ENCODE measurements at places on chromosomes 7 and 10.

GRCh38 chr10:24681572-24682088 lies 42.1 kb downstream of the ARHGAP21 start:
- no peak for DNase-seq

GRCh38 chr7:137942484-137943115 lies 59.3 kb downstream of the CREB3L2 start:
- DNase-seq, result no peak

DNA sequence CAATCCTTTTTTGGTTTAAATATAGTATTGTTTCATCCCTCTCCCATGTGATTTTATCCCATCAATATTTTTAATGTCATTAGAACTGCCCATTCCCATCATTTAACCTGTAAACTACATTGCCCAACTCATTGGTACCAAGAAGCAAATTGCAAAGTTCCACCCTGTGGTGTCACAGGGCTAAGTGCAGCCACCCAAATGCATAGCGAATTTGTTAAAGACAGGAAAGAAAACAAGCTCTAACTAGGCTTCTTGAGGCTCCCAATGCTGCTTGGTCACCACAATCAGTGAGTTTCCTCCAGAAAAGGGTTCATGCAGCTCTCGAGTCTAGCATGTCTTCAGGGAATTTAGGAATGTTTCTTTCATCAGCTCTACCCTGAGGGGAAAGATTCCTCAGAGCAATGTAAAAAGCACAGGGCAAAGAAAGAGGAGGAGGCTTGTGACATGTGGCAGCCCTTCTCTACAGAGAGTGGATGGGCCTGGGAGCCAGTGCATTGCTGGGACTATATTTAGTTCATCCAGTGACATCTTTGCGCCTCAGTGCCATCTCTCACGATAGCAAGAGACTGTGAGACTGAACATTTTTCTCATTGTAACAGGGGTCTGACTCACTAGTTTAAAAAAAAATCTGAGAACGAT lies 58.1 kb downstream of the CAV1 start:
- DNase-seq, result no peak

DNA sequence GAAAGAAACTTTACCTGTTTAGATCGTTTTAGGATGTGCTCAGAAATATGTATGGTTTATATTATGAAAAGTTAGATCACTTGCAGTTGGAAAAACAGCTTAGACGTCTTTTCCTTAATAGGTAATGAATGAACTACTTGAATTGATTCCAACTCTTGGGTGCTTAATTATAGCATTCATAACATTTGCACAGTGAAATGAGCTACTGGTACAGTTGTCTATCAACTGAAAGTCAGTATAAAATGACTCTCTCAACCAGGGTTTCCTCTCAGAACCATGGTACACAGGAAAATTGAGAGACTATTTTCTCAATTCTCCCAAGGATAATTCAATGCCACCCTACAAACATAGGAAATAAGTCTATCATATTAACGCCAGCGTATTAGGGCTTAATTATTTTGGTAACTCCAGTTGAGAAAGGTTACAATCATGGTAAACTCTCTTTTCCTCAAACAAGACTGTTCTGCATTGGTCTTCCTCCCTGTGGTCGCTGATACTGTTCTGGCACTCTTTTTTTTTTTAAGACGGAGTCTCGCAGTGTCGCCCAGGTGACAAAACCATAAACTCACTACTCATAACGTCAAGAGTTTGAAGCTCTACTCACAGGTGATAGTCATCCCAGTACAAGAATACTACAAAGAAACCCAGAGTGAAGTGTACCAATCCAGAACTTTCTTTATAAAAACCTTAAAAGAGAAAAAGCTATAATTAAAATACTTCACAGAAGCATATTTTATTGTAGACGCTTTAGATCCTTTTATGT lies 2.0 kb downstream of the ANLN start:
- no peak for DNase-seq

DNA sequence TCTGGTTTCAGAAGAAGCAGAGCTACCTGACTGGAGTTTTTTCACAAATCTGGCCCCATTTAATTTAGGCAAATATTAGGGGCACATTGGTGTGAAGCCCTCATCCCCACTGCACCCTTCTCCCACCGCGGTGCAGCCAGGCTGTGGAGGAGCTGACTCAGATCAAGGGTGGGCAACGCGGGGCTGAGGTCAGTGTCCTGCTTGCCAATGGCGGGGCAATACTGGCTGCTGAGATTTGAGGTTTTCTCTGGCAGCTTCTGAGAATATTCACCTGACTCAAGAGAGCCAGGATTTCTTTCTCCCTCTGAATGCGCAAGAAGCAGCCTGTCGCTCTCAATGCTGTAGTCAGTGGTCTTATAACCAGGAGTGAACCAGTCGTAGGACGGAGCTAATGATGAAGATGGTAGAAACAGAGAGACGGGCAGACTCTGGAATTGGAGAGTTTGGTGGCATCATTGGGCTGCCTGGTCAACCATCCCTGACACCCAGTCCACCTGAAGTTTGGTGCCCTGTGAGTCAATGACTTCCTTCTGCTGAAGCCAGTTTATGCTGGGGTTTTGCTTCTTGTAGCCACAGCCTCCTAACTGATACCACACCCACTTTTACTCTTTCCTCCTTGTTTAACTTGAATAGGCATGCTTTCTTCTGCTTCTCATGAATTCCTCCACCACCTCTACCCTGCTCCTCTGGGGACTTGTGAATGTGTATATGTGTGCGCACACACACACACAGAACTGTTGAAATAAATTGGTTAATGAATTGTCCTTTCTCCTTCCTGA lies 123.7 kb upstream of the CTBP2 start:
- DNase-seq, result no peak

DNA sequence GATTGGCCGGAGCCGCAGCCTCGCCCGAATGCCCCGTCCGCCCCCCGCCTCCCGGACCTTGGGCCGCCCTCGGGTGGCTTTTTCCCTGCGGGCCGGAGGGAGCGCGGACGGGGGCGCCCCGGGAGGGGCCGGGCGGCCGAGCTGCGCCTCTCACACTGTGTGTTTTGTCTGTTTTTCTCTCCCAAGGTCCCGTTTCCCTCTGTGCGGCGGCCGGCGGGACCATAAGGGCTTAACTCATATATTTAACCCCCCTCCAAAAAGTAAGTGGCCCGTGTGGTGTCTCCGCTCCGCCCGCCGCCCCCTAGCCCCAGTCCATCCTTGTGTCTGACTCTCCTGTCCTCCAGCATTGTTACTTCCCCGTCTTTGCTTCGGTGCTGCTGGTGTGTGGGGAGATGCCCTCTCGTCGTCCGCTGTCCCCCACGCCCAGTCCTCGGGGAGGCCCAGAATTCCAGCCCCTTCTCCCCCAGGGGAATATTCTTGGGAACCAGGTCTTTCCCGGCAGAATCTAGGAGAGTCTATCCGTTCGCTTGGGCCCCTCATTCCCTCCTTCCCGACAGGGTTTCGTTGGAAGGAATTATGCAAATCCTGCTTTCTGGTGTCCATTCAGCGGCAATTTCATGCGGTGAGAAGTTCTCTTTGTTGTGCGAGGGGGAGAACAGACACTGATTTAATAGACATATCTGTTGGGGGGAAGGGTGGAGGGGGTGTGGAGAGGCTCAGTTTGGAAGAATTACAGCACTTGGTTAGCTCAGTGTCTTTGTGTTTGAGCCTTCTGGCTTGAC lies 1.3 kb downstream of the LCOR start:
- DNase-seq, result peak; percentile 66

- no peak for DNase-seq
Measured at GRCh38 chr10:124611738-124612137, 132.4 kb downstream of the FAM53B start.

- DNase-seq, result no peak
Measured at GRCh38 chr10:11789306-11789705, 33.9 kb upstream of the PROSER2 start.

- no peak for DNase-seq
Measured at GRCh38 chr7:48837266-48837665, 87.1 kb upstream of the CDC14C start.

DNA sequence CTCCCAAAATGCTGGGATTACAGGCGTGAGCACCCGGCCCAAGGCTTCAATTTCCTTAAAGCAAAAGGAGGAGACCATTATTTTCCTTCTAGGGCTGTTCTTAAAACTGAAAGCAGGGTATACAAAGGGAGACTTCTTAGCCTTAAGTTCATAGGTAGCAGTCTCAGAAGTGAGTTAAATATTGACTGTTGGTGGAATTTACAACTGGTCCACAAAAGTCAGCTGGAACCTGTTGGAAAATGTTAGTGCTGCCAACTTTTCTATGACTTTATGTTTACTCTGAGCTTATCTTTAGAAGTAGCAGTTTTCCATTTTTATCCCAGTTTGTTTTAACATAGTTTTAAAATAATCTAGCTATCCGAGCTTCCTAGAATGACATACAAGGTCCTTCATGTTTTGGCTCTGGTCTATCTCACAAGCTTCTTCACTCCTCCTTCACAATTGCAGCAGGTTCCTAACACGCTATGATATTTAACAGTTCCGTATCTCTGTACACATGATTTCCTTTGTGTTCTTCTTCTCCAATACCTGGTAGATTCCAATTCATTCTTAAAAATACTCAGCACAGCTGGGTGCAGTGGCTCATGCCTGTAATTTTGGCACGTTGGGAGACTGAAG lies 3.3 kb downstream of the SLC26A3 start:
- DNase-seq, result no peak

DNA sequence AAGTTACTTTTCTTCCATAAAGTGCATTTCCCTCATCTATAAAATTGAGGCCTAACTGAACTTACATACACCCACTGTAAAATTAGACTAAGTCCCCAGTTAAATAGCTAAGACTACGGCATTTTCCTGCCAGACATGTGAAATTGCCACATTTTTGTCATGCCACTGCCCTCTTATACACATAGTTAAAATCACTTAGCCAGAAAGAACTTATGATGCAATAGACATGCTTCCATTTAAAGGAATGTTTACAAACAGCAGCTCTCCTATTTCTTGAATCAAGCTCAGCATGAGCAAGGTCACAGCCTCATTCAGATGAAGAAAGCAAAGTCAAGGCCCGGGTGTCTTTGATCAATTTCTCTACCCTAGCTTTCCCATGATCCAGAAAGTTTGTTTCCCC lies 175.7 kb downstream of the LRRN3 start:
- no peak for DNase-seq

GRCh38 chr7:106692450-106693051 lies 31.6 kb upstream of the CCDC71L start:
- DNase-seq, result no peak

DNA sequence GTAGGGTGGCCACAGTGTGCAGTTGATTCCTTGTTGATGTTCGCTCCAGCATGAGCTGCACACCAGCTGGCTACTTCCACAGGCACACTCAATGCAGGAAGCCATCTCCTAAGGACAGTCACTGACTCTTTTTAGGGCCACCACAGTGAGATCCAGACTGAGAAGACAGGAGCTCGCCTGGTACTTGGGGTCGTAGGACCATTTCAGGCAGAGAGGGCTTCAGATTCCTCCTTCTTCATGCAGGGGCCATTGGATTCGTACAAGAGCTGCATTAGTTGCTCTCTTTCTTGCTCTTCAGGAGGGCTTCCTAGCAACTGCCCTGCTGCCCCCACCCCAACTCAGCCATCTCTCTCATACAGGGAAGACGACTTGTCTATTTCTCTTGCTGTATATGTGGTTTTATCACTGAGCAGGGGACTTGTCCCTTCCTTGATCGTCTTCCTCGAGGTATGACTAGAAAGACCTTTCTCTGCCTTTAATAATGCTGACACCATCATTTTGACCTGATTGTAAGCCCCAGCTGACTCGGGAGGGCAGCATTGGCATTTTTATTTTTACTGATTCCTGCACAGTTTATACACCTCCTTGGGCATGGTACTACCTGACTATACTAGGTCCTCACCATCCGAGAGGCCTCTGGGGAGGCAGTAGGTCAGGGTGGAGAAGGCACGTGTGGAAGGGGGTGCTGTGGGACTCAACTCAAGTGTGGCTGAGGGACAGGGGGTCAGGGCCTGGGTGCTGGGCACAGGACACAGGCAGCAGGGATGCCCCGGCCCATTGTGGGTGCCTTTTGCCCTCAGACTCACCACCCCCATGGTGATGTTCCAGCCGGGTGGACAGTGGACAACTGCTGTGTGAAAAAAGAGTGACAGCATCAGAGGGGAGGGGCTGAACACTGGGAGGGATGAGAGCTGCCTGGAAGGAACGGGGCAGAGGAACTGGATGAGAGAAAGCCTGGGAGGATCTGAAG lies 136.7 kb upstream of the ZNF746 start:
- DNase-seq, result no peak

DNA sequence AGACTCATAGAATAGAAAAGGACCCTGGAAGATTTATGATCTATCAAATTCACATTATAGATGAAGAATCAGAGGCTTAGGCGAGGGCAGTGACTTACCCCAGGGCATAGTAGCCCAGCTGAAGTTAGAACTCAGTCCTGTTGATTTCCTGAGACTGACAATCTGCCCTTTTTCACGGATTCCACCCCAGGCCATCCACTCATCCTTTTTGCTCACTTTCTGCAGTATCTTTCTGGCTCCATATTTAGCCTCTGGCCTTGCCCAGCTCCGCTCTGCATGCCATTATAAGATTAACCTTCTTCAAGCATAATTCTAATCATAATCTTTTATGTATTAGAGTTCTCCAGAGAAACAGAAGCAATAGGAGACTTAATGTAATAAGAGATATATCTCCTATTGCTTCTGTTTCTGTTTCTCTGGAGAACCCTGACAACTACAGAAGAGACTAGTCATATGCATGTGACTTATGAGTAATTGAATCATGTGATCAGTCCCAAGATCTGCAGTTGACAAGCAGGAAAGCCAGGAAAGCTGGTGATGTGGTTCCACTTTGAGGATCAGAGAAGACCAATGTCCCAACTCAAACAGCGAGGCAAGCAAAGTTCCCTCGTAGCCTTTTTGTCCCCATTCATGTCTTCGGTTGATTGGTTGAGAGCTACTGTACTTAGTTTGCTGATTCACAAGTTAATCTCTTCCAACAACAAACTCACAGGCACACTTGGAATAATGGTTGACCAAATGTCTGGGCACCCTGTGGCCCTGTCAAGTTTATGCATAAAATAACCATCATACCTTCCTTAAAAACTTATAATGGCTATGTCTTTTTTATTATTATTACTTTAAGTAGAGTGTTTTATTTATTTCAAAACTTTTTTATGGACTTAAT lies 412.1 kb downstream of the SUGCT start:
- no peak for DNase-seq

- DNase-seq, result no peak
Measured at GRCh38 chr10:89861584-89862301, 160.4 kb downstream of the KIF20B start.

- no peak for DNase-seq
Measured at GRCh38 chr7:26993816-26994810, 101.7 kb downstream of the HOXA1 start.
